ENCODE measurements at places on chromosomes 4 and X.

GRCh38 chrX:64187762-64188150 is 17.8 kb downstream of the AMER1 start:
- no peak for DNase-seq

- DNase-seq: no peak
These were observed 280.5 kb downstream of the FBXW7 start for GRCh38 chr4:152255437-152255836.

DNA sequence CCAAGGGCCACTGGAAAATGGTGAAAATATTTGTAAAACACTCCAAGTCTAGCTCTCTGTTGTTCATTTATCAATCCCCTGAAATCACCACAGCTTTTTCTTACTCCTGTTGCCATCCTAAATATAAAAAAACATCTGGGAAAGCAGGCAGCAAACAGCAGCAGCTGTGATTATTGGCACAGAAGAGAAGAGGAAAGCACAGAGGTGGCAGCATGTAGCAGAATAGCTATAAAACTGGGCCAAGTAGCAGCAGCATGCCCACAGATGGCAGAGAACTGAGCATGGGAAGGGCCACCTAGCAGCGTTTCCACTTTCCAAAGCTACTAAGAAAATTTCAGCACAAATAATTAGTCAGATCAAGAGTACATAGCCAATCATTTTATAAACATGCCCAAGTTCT is 307.2 kb downstream of the SLC7A11 start:
- no peak for DNase-seq

- no peak for DNase-seq
These were observed 100.2 kb downstream of the MAB21L2 start for GRCh38 chr4:150682126-150682525.

DNA sequence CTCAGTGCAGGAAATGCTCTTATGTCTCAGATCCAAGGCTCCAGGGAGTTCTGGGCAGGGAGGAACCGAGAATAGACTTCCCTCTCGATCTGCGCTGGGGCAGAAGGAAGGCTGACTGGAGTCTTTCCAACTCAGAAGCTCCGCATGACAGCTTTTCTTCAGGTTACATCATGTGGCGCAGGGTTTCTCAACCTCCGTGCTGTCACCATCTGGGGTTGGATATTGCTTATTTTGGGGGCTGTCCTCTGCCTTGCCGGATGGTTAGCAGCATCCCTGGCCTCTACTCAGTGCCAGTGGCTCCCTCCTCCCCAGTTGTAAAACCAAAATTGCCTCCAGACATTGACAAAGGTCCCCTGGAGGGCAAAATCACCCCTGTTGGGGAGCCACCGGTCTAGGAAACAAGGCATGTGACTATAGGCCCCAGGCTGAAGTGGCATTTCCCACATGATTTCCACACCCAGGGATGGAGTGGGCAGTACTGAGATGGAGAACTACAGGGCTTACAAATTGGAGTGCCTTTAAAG is 21.4 kb downstream of the REELD1 start:
- DNase-seq: no peak

- DNase-seq: no peak
These were observed 32.4 kb downstream of the FGFRL1 start for GRCh38 chr4:1043651-1044468.

DNA sequence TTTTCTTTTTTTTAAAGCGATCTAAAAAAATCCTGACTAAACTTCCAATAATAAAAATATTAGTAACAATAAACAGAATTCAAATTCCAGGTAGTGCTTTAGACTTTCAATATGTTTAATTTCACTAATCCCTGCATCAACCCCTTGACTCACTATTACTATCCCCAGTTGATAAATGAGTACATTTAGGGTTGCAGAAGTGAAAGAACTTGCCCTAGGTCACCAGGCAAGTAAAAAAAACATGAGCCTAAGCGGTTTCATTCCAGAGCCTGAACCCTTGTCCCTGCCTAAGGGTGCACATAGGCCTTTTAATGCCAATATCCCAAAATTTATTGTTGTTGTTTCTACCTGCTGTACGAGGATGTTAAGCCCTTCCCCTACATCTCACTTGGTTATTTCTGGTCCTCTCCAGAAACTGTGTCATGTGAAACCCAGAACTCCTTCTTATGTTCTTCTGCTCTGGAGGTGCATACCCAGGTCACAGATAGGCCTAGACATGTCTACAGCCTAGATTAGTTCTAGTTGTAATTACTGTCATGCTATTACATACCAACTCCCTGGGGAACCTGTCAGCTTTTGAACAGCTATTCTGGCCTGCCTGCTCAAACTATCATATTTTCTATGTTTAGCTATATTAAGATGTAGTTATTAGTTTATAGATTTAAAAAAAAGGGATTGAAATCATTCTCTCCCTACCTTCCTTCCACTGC is 244.5 kb upstream of the PITX2 start:
- no peak for DNase-seq

GRCh38 chr4:79472693-79473438 is 64.8 kb upstream of the GK2 start:
- no peak for DNase-seq

GRCh38 chr4:184896868-184897715 is 71.3 kb upstream of the ACSL1 start:
- DNase-seq: no peak

- no peak for DNase-seq
These were observed 3.0 kb downstream of the RAB9A start for GRCh38 chrX:13691841-13692371.

DNA sequence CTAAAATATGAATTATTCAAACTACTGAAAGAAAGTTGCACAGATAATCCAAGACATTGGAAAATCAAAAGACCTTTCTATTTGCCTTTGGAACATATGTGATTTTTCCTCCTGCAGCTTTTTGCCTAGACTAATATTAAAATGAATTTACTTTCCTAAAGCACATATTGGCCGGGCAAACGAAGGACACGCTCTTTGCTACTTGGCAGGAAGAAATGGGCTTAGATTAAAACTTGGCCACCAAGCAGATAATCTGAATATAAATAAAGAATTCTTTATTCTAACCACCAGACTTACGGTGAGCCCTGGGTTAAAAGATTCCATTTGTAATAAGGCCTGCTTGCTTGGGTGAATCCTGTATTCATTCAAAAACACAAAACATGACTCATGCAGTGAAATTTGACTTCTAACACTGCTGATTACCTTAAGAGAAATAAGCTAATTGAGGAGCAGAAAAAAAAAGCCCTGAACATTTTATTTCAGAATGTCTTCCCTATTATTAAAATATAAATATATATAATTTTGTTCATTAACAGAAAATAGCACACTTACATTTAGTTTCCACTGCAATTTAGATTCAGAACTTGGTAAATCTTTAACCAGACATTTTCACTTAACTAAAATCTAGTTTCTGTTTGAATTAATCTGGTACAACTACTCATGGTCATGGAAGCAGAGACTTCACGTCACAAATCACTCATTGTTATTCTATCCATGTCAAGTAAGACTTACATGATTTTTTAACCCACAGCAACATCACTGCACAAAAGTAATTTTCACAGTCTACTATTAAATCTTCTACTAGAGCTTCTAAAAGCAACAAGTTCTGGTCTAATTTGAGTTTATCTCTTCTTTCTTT is 116.1 kb upstream of the PLAC1 start:
- no peak for DNase-seq

All from esophagus squamous epithelium (tissue), 5 donors.